ENCODE measurements at places on chromosomes 3 and 15.

DNA sequence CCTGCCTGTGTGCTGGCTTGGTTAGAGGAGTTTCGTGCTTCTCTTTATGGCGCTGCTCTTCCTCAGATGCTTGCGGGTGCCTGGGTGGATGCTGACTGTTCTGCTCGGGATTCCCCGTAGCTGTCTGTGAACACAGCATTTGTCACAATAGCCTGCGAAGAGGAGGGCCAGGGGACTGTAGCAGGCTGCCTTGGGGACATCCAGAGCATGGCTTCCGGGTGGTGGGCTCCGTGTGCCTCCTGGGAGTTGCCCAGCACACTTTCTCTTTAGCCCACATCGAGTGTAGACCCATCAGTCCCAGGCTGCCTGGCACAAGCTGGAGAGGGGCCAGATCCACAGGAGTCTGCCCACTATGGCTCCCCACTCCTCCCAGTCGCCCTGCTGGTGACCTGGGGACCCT is 22.4 kb downstream of the LRRK1 start:
- no peak for DNase-seq

DNA sequence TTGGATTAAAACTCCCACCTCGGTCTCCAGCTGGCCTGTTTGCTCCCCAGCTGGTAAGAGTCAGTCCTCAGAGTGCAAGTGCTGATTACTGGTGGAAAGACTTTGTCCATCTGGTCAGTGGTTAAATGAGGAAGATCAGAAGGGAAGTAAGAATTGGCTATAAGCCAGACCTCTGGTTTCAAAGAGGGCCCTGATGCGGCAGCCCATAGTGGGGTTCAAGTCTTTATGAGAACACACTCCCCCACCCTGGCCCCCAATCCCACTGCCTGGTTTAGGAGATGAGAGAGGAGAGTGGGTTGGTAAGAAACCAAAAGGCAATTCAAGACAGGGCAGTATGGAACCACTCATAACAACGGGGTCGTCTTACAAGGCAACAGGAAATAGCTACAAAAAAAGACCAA is 65.0 kb downstream of the FRMD4B start:
- no peak for DNase-seq

DNA sequence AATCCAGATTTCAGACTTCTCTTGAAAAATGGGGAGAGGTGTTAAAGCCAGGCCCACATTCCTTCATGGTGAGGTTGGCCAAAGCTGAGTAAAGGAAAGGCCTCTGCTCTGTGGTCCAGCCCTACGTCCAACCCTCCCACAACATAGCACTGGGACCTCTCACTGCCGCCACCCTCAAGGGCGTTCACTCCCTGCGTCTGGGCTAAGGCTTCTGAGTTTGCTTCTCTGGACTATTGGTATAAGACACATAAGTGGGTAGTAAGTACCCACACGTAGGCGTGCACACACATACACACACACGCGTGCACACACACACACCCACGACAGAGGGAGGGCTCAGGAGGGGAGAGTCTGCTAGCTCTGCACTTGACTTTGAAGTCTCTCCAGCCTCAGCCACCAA is 80.2 kb upstream of the PXYLP1 start:
- no peak for DNase-seq

DNA sequence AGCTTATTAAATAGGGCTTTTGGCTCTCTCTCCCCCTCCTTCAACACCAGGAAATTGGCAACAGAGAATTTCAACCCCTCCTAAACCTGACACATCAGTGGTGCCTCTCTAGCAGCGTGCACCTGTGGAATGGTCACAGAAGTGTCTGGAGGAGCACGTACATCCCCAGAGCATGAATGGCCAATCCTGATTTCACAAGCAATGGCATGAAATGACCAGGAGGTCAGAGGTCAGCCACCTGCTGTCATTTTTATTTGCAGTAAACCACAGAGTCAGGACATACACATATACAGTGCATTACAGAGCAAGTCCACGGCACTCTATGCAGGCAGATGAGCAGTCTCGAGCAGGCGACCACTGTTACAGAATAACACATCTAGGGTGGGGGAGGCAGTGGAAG is 25.1 kb upstream of the ETV5 start:
- no peak for DNase-seq

DNA sequence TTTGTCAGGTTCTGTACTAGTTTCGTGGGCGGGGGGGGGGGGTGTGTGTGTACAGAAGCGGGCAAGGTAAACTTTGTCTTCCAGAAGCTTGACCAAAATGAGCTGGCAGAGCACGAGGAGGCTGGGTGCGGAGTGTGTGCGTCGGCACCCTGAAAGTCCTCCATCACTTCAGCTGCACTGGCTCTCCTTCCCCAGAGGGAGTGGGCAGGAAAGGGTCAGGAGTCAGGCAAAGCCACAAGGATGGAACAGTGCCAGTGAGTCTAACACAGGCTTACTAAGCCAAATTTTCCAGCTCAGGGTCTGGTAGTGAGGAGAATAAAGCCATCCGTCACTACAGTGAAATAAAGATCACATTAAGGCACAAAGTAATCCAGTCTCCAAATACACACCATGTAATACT is 11.9 kb upstream of the SH3GL3 start:
- DNase-seq: no peak

DNA sequence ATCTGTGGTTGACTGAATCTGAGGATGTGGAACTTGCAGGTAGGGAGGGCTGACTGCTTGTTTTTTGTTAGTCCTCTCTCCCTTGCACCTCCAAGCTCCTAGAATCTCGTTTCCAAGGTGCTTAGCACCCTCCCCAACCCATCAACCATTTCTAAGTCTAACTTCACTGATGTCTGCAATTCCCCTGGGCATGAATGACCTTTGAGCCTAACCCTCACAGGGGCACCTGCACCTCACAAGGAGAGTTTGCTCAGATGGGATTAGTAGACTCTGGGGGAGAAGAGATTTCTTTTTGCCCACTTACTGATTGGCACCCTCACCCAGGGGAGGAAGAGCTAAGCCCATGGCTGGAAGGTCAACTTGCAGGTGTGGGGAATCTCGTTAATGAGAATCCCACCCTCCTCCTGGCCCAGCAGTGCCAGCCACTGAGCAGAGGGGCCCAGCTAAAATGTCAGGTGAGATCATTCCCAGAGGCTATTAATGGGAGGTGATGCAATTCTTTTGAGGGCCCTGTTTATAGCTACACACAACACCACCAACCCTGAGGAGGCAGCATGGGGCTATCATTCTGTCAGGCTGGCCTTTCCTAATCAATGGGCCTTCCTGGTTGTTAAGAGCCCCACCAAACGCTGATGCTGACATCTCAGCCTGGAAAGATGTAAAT is 81.6 kb upstream of the HERC1 start:
- DNase-seq: no peak

- DNase-seq: no peak
Observed at GRCh38 chr15:69034352-69034751, 19.9 kb downstream of the NOX5 start.
